OCI-M1 (cell line): ENCODE measurements at places on chromosomes 6 and 20.

- DNase-seq = no peak
These were observed 158.3 kb downstream of the ZFP64 start for GRCh38 chr20:52033313-52033712.

DNA sequence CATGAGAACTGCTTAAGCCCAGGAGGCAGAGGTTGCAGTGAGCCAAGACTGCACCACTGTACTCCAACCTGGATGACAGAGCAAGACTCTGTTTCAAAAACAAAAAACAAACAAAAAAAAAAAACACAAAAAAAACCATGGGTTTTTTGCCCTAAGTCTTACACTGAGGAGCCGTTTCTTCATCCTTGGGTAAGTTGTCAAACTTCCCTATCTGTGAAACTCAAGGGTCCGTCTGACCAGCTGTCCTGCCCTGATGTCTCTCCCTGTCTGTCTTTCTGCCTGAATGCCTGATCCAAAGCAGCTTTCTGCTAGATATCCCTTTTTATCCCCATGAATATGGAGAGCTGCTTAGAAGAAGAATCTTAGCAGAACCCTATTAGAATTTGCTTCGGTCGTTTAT lies 41.3 kb upstream of the CLDN20 start:
- no peak for DNase-seq

DNA sequence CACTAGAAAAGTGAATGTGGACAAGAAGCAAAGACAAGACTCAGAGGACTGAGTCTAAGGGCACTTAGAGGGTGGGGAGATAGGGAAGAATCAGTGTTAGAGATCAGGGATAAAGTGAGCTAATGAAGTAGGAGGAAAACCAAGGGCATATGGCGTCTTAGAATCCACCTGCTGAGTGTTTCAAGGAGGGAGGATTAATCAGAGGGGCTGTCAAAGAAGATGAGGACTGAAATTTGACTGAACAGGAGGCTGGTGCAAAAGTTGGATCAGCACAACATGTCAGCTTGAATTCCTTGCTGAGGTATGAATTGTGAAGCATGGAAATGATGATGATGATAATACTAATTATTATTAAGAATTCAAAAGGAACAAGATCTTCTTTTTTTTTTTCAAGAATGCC lies 39.4 kb downstream of the PLCB4 start:
- DNase-seq = no peak

DNA sequence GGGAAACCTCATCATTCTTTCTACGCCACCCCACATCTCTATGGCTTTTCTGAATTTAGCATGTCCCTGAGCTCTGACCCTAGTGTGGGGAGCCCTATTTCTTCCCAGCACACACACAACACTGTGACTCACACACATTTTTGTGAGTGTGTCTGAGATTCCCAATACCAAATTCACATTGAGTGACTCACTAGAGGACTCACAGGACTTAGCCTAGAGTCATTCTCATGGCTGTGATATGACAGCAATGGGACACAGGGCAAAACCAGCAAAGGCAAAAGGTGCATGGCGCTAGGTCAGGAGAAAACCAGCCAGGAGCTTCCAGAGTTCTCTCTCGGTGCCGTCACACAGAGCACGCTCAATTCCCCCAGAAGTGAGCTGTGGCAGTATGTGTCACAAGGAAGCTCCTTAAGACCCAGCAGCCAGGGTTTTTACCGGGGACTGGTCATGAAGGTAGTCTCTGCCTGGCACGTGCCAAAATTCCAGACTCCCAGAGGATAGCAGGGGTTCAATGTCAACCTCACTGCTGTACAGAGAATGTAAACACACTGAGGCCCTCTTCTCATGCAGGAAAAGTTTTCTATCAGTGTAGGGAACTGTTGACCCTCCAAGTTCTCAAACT lies 6.2 kb downstream of the CSTL1 start:
- no peak for DNase-seq

DNA sequence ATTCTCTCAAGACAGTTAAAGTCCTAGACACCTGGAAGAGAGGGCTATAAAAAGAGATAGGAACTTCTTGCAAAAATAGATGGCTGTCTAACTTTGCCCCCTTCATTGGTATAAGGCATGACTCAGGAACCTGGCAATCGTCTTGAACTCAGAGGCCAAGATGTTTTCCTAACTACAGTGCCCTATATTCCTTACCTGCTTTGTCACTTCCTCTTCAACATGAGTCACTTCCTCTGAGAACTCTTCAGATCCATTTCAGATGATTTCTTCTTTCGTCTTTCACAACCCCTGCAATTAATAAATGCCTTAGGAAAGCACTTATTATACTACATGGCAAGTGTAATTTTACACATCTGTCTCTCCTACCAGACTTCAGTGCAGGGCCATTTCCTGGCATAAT lies 83.5 kb downstream of the HAO1 start:
- peak; percentile 17 for DNase-seq

- no peak for DNase-seq
These were observed 222.9 kb downstream of the EPHA7 start for GRCh38 chr6:93196406-93196970.

DNA sequence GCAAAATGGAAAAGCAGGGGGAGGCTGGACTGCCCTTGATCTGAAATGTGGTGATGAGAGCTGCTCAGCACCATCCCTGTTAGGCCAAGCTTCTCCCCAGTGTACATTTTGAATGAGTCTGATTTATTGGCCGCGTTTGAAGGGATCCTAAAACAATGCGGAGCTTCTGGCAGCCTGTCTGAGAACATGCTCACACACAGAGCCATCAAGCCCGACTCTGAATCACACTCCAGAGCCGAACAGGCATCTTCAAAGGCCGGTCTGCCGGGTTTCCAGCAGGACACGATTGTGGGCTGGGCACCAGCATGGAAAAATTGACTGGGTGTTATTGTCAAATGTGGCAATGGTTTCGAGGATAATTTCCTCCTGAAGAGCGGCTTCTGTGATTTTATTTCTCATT lies 235.9 kb downstream of the TFAP2C start:
- no peak for DNase-seq

DNA sequence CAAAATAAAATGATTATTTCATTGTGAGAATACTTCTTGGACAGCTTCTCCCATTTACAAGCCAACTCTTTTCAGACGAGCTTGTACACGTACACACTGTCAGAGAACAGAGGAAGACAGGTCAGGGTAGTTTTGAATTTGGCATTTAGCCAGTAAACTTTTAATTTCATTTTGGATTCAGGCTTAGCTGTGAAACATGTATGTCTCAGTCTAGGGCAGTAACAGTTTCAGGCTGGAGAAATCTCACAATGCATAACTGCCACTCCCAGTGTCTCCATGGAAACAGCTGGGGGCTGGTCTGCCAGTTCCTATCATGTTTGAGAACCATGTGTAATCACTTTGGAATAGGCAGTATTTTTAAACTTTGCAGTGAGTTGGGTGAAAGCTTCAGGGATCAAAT lies 22.0 kb upstream of the QKI start:
- peak; percentile 84 for DNase-seq

DNA sequence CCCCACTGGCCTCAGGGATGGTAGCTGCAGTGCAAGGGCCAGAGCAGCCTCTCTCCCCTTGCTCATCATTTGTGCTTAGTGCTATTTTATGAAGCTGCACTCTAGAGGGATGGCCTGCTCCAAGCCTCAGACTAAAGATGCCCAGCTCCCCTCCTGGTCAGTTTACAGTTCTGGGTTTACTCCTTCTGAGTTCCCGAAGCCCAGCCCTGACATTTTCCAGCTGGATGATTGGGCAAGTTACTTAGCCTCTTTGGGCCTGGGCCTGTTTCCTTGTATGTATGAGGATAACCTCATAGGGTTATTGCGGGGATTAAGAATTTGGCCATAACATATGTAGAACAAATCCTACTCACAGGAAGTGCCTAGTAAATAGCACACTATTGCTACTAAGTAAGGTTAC lies 31.8 kb upstream of the EMILIN3 start:
- no peak for DNase-seq

DNA sequence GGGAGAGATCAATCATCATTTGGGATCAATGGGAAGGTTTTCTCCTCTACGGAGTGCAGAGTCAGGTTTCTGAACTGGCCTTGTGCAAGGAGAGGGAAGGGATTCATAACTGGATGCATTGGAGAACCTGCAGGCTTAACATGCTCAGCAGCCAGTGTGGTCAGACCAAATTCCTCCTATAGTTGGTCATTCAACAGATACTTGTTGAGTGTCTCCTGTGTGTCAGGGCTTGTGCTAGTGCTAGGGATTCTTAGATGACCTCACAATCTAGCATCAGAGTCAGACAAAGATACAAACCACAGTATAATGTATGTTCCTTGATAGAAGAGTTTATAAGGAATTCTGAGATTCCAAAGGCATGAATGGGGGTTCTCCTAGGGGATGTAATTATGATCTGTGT lies 23.9 kb downstream of the RALY start:
- DNase-seq = no peak

DNA sequence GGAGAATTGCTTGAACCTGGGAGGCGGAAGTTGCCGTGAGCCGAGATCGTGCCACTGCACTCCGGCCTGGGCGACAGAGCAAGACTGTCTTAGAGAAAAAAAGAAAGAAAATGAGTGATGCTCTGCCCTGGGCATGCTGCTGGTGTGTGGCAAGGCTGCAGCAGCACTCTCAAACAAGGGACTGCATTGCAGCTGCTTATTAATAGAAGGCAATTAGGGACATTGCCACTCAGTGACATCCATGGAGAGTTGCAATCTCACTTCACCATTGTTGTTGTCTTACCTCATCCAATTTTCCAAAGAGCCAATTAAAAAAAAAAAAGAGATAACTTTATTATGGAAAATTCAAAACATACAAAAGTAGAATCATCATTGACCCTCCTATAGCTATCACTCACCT lies 131.1 kb downstream of the LRRC1 start:
- DNase-seq = no peak

- DNase-seq = no peak
These were observed 20.1 kb upstream of the FAM110A start for GRCh38 chr20:813390-813789.
